HuH-7.5 (cell line): ENCODE measurements at places on chromosomes 6 and 20.

DNA sequence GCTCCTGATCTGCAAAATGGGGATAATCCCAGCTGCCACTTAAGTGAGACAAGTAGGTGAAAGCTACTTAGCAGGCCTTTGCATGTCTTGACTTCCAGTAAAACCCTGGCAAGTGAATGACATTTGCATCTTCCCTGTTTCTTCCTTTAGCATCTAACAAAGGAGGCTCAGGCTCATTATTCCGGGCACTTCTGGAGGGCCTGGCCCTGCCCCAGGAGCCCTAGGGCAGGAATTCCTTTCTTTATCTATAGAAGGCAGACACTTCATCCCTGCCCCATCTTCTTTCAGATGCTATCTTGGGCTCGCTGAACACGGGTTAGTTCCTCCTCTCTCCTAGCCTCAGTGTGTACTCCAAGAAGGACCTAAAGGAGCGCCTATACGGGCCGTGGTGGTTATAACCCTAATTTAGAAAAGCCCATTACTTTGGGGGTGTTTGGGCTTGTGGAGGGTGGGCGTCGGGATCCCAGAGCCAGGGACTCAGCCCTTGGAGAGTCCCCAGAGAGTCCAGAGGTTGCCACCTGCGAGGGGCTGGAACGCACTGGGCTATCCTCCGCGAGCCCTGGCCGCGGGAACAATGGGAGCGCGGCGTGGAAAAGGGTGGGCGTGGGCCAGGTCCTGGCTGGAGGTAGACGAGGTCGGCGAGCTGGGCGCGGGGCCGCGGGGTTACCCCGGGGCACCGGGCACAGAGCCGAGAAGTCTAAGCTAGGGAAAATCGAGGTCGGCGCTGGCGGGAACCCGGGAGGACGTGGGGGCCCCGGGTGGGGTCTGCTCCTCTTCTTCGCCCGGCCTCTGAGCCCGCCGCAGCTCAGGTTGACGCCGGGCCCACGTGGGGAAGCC is 62.8 kb upstream of the EPB41L1 start:
- DNase-seq: no peak

DNA sequence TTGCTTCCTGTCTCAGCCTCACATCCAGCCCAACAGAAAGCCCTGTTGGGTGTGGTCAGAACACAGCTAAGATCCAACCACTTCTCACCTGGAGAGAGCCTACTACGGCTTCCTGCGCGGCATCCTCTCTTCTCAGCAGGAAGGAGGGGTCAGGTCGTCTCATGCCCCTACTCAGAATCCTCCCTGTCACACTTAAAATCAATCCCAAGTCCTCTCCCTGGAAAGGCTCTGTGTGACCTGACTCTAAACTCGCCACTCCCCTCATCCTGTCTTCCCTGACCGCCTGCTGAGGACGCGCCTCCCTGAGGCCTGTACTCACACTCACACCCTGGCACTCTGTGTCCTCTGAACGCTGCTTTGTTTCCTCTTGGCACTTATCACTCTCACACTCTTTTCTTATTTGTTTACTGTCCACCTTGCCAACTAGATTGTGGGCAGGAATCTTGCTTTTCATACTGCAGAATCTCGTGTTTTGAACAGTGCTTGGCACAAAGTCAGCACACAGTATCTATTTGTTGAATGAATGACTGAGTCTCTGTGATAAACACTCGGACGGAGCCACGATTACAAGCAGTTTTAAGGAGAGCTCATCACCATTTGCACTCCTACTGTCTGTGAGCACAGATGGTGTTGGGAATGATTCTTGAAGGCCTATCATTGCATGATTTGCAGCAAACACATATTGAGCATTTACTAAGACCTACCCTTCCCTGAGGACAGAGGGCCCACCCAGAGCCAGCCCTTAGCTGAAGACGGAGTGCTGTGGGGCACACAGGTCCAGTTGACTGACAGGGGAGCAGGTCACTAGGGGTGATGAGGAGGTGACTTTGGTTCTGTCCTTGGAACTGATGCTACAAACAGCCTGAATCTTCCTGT is 18.7 kb downstream of the RAB5IF start:
- no peak for DNase-seq

- DNase-seq: no peak
These were observed 69.5 kb downstream of the LCA5 start for GRCh38 chr6:79467716-79468115.

DNA sequence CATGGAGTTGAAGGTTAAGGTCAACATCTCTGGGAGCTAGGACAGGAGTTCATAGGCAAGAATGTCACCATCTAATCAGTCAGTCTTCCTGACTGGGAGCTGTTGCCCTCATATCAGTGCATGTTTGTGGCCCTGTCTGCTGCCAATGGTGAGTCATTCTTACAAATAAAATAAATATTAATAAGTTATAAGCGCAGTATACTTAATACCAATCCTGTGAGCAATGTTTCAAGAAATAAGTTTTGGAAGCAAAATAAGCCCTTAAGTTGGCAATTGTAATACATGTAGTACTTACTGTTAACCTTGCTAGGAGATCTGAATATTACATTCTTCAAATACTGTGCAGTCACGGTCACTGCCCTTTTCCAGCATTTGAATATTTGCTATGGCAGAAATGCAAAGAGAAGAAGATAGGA is 20.2 kb upstream of the MDGA1 start:
- no peak for DNase-seq

- DNase-seq: no peak
These were observed 4.5 kb upstream of the ZNF451 start for GRCh38 chr6:57085471-57085870.

DNA sequence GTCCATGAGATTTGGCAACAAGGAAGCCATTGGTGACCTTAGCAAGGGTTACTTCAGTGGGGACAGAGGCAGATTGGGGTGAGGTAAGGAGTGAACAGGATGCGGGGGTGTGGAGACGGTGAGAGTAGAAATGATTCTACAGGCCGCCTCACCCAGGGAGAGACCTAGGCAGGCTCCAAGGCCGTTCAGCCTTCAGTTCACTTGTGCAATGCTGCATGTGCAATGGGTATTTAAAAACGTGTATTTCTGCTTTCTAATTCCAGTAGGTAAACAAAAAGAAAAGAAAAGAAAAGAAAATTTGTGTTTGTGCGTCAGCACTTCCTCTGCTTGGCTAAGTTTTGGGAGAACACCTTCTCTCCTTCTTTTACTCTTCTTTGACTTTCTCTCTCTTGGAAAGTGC is 56.8 kb downstream of the BANF2 start:
- DNase-seq: no peak

GRCh38 chr6:159456349-159456748 is 236.7 kb downstream of the SOD2 start:
- no peak for DNase-seq

DNA sequence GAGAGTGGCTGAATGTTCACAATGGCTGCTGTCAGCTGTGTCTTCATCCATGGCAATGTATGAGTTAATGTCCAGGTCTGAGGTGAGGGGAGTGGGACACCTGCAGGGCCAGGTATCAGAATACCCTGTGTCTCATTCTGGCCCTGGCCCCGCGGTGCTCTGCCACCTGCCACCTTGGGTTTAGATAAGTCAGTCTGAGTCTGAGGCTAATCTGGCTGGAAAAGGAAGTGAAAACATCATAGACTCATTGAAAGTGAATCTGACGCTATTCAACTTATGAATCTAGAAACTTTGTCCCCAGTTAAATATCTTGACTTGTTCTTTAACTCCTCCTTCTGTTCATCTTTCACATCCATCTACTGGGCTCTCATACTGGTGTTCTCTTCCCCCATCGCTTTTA is 267.1 kb upstream of the JAG1 start:
- DNase-seq: no peak

- no peak for DNase-seq
These were observed 19.4 kb upstream of the GATA5 start for GRCh38 chr20:62494980-62495748.

DNA sequence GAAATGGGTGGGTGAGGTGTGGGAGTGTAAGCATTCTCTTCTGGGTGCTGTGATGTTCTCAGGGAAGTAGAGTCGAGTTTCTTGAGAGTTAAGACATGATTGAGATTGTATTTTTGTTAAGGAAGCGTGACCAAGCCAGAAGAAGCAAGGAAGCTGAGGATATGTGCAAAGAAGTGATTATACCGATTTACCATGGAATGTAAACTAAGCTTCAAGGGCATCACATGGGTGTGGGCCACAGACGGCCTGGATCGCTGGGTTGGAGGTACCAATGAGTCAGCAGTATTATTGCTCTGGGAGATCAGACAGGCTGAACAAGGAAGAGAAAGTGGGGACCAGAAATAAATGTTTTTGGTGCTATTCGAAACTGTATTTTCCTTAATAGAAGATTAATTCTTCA is 184.1 kb upstream of the GMDS start:
- no peak for DNase-seq

GRCh38 chr6:140320081-140321080 is 945.9 kb upstream of the CITED2 start:
- DNase-seq: no peak

- no peak for DNase-seq
These were observed 101.0 kb upstream of the MPC1 start for GRCh38 chr6:166483573-166484250.

DNA sequence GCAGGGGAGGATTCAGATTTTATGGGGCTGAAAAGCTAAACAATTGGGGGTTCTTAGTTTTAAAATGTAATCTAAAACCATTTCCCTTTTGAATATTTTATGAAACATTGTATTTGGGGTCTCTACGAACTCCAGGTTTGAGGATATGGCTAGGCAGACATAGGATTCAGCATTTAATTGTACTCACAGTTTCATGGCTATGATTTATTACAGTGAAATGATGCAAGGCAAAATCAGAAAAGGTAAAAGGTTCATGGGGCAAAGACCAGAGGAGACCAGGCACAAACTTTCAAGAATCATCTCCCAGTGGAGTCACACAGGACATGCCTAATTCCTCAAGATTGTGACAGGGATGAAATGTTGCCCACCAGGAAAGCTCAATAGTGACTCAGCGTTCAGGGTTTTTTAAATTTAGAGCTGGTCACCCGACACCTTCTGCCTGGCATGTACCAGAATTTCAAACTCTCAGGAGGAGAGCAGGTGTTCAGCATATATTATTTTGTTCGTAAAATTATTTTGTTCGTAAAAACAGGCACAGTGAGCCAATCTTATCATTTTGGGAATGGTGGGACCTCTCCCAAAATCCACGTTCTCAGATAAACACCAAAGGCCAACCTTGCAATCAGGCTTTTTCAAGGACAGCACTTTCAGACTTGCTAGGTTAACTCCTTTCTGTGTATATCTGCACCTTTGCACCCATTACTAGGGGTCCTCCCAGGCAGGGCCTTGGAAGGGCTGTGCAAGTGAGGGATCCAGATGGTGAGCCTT is 270.3 kb downstream of the NKAIN2 start:
- no peak for DNase-seq

DNA sequence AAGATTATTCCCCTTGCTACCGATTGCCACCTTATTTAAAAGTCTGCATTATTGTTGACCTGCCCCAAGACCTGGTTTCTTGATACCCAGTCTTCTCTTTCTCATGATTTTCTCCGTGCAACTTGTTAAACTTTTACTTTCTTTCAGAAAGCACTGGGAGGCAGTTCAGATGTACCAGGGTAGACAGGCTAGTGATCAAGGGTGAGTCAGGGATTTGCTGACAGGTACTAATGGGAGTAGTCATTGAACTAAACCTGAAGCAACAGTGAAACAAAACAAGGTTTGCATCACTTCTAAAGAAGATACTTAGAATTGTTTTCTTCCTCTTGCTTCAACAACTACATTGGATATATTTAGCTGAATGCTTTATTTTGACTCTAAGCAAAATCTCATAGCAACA is 124.4 kb downstream of the KCNQ5 start:
- no peak for DNase-seq

GRCh38 chr20:38875175-38875993 is 50.8 kb upstream of the FAM83D start:
- no peak for DNase-seq

DNA sequence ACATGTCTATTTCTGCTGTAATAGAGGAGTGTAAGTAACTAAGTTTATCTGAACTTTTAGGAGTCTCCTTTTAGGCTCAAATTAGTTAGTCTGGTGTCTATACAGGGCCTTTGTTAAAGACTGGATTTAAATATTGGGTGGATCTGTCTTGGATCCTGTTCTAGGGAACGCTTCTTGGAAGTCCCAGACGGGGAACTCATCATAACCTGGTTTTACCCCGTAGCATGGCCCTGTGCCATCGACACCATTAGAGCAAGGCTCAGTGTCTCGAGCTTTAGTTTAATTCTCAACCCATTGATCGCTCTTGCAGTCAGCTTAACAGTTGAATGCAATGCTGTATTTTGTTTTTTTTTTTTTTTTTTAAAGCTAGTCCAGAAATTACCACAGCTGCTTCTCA is 89.9 kb downstream of the CARMIL1 start:
- no peak for DNase-seq

DNA sequence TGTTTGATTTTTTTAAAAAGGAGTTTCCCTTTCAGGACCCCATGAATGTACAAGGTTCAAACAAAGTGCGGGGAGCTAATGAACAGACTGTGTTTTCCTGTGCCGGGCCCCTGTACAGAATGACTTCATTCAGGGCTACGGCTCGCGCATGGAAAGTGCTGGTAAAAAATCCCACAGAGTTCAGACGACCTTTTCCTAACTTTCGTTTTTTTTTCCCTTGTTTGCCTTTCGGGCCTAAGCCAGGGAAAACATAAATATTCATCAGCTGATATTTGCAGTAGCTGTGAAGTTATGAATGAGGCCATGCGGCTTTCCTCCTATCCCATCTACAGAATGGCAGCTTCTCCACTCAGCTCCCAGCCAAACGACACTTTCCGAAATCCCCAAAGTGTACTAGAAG is 74.0 kb downstream of the HAO1 start:
- DNase-seq: no peak

DNA sequence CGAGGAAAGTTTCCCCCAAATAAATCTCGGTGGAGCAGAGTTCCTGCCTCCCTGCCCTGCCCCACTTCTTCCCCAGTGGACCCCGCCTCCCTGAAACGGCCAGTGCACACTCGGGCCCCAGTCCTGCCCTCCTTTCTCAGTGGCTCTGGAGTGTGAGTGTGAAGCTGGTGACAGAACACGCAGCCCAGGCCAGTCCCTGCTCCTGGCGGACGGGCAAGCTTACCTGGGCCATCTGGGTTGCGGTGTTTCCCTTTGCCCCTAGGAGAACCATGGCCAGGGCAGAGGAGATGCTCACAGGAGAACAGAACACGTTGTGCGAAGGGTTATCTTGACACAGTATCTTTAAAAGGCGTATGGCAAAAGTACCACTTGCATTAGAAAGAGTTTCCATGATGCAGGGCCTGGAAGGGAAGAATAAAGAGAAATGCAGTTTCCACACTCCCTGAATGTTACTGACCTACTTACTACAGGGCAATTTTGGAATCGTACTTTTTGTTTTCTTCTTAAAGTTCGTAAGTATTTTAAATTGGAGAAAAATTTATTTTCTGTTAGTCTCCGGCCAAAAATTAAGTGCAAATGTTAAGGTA is 2.8 kb downstream of the SERPINB9 start:
- no peak for DNase-seq

- DNase-seq: no peak
These were observed 53.4 kb downstream of the SYTL3 start for GRCh38 chr6:158703111-158703836.

DNA sequence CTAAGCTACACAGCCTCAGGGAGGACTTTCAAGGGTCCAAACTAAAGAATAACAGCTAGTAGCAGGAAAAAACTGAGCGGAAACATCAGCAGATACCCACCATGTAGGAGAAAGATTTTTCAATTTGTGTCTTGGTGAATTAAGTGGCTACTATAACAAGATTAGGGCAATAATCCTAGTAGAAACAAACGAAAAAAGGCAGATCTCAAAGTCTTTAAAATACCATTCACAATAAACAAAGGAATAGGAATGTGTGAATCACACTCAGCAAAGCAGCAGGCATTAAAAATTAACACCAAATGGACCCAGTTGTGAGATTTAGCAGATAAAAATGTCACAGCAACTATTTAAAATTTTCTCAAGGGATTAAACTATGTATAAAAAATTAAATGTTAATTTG is 761.2 kb downstream of the TENT5A start:
- no peak for DNase-seq
